ENCODE measurements at places on chromosomes 6 and 20.

DNA sequence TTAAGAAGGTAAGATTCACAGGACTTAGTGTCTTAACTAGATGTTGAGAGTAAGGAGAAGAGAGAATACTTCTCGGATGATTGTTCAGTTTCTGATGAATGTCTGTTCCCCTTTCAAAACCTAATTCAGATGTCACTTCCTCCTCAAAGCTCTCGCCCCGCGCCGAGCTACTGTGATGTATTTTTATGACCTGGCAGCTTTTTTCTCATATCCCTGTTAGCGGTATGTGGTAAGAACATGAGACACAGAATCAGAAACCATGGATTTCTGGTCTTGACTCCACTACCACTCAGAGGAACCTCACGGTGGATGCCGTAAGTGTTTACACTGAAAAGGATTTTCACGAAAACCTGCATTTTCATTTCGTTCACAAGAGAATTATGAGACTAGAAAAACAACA, 48.4 kb downstream of the CEP43 start:
- DNase-seq: no peak

- DNase-seq: no peak
Measured at GRCh38 chr6:129965096-129965495, 53.3 kb upstream of the L3MBTL3 start.

GRCh38 chr6:131431718-131432117, 141.3 kb upstream of the ARG1 start:
- no peak for DNase-seq

DNA sequence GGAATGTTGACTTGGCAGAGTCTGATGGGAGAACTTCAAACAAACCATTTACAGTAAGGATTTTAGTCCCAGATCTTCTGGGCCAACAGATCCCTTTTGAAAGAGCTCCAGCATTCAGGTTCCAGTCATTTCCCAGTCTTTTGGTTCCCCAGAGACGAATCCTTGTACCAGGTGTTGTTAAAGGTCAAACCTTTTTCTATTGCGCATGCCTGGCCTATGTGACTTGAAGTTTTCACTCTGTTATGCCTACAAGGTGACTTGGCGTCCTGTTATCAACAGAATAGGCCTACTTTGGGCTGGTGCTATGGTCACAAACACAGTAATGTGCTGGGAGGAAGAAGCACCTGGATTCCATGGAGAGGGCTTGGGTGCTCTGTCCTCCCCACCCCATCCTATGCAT, 52.3 kb downstream of the PXDC1 start:
- DNase-seq: no peak

GRCh38 chr20:20214757-20215275, 153.1 kb upstream of the INSM1 start:
- DNase-seq: no peak

DNA sequence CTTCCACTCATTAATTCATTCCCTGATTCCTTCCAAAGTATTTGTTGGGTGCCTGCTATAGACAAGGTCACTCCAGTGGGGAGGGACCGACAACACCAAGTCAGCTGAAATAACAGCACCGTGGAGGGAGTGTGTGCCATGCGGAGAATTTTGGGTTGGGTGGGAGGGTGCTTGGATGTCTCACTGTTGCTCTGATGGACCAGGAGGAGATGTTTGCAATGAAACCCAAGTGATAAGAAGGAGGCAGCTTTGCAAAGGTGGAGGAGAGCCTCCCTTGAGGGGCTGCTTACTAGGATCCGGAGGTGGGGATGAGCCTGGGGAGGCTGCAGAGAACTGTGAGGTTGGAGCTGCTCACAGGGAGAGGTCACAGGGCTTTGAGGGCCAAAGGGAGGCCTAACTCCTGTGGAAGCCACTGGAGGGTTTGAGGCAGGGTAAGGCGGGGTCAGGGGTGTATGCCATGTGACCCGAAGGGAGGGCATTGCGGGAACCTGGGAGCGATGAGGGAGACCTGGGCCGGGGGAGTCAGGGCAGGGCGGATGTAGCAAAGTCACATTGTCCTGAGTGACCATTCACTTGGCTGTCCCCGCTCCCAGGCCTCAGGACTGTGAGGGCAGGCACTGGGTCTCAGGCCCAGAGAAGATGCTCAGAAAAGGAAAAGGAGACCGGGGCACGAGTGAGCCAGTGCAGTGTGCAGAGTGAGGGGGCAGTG, 124.5 kb downstream of the PHACTR3 start:
- no peak for DNase-seq

DNA sequence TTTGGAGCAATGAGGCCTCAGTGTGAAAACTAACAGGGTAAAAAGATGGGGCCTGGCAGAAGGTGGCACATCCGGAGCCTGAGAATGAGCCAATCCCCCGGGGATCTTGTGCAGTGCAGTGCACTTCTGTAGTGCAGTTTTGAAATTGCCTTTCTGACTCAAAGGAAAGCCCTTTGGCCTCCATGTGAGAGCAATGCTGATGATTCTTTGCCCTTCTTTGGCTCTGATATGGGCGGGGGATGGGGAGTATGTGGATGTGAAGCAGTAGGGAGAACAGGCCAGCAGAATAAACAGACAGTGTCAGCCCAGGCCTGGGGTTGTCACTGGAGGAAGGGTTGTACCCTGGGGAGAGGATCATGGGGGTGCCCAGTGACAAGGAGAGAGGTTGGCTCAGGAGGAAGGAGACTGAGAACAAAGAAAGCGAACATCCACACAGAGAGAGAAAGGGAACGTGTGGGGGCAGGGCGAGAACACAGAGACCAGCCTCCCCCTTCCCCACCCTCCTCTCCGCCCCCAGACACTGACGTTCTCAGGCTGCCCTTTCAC, 351.2 kb downstream of the CDC5L start:
- DNase-seq: no peak

GRCh38 chr6:36515844-36516243, 31.4 kb downstream of the STK38 start:
- no peak for DNase-seq

DNA sequence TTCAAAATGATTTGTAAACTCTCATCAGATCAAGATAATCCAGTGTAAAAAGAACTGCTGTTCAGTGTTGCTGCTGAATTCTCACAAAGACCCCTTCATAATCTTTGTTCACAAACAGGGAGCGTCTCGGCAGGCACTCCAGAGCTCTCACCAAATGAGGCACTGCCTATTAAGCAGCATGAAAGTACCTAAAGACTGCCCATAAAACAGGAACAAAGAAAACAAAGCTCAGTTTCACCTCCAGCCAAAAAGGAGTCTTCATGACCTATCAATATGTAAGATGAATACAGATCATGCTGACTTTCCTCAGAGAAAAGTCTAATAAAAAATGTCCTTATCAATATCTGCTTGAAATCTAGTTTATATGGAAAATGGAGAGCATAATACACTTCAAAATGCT, 41.8 kb downstream of the GPR63 start:
- no peak for DNase-seq

GRCh38 chr6:45917439-45917838, 98.2 kb downstream of the CLIC5 start:
- DNase-seq: no peak

DNA sequence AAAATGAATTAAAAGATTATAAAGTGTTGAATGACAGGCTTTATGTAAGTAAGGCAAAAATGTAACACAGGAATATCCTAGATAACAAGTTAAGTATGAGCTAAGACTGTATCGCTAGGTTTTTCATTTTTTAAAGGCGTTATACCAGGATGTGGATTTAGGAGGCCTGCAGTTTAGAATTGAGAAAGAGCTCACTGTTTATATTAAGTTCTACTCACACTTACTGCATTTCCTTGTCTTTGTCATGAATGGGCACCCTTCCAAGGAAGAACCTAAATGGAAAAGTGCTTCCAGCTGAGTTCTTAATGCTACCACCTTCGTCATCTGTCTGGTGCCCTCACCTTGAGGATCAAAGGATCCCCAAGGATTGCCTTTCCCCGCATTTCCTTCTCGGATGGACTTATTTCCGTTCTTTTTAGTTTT, 148.7 kb downstream of the SOX4 start:
- DNase-seq: peak; percentile 80

- no peak for DNase-seq
Measured at GRCh38 chr6:62516291-62517141, 230.5 kb upstream of the KHDRBS2 start.

Data from epithelial cell of prostate (primary cell).